ENCODE measurements at places on chromosomes 12 and 14. TPM values are rescaled to one million over a fixed set of nuclear protein-coding genes. Genes with fewer than 3 reads are reported as not detected.

DNA sequence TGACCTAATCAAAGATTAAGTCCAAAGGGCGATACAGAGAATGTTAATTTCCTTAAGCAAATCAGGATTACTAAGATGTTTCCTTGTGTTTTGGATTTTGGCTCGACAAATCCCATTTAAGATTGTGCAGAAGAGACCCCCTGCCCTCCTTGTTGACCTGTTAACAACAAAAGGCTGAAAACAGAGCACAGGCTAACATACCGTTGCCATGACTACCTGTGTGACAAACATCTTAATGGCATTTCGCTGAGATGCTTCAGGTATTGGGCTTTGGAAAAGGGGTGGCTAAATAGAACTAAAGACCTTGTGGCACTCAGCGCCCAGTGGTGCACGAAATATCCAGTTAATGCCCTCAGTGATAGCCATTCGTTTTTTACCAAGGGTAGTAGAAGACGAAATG is 1532.3 kb upstream of the TMEM132C start:
- no peak for DNase-seq

GRCh38 chr14:76837524-76837923 is 11.3 kb downstream of the LRRC74A start:
- no peak for DNase-seq

DNA sequence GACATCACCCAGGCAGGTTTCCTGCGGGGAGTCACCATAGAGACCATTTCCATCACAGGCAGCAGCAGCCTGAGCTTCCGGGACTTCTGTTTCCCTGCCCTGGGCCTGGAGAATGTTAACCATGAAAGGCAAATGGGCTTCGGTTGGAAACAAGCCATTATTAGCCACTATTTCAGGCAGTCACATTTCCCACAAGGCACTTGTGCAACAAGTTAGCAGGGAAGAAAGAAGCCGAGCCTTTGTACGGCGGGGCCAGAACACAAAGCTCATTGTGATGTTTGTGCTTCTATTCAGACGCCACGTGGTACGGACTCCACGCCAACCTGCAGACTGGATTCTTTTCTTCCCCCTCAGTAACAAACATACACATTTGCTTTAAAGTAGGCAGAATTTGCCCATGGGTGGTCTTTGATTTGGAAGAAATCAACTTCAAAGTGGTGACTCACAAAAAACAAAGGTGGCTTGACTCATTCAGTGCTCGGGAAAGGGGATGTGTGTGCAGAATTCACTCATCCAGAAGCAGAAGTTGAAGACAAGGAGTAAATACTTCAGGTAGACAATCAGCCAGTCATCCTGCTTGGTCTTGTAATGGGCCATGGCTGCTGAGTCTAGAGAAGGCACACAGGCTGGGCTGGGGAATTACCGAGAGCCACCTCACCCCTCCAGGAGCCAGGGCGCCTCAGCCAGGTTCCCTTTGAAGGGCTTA is 154.2 kb upstream of the PRMT8 start:
- no peak for DNase-seq

GRCh38 chr12:40258371-40258770 is 33.6 kb downstream of the LRRK2 start:
- DNase-seq = no peak

GRCh38 chr14:64391113-64391725 is 3.1 kb downstream of the MTHFD1 start:
- no peak for DNase-seq

- DNase-seq = no peak
These were observed 308.3 kb downstream of the DAD1 start for GRCh38 chr14:22280497-22281316.

GRCh38 chr12:91766454-91766853 is 379.2 kb downstream of the BTG1 start:
- no peak for DNase-seq

DNA sequence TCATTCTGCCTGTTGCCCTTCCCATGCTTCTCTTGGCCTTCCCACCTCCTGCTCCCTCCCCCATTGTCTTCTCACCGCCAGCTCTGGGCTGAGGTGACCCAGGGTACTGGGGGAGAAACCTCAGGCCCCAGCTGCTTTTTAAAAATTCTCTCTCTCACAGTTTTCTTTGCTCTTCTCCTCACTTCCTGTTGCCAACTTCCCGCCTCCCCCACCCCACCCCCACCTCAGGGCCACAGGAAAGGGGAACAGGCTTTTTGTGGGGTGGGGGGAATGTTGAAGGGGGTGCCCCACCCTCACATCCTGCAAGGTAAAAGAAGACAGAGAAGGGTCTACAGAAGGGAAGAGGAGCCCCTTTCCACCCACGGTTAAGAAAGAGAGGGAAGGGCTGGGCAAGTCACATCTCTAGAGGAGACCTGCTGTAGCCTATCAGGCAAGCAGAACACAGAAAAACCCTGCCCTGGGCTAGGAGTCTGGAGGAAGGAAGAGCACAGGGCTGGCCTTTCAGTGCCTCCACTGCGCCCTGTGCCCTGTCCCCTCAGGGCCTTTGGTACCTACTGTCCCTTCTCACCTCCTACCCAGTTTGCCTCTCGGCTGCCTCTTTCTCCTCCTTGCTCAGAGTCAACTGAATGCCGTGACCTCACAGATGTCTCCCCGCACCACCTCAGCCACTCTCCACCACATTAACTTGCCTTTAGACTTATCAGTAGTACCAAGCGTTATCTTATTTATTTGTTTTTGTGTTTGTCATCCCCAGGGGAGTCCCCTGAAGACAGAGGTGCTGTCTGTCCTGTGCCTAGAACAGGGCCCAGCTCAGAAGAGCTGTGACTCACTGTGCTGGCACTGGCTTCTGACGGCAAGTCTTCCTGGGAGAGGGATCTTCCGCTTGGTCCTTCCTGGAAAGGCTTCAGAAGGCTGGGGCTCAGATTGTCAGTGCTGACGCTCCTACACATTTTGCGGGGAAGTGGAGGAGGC is 1.7 kb downstream of the ARHGAP9 start:
- DNase-seq = no peak

GRCh38 chr12:32693036-32693435 is 13.9 kb downstream of the DNM1L start:
- DNase-seq = no peak

DNA sequence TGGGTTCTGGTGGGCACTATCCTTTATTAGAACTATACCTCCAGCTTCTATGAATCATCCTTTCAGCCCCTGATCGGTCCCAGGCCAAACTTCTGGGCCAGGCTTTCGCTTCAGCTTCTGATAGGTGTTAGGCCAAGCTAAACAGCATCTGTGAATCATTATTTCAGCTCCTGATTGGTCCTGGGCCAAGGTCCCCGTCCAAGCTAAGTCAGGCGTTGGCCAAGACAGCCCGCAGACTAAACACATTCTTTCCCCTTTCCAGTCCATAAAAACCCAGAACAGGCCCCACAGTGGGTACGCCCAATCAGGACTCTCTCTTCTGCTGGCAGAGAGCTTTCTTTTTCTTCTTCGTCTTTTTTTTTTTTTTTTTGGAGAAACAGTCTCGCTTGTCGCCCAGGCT is 1808.9 kb upstream of the SEL1L start:
- DNase-seq = no peak

GRCh38 chr12:68327896-68328295 is 4.3 kb downstream of the MDM1 start:
- no peak for DNase-seq

- DNase-seq = no peak
These were observed 420.5 kb downstream of the GXYLT1 start for GRCh38 chr12:41724216-41724615.

DNA sequence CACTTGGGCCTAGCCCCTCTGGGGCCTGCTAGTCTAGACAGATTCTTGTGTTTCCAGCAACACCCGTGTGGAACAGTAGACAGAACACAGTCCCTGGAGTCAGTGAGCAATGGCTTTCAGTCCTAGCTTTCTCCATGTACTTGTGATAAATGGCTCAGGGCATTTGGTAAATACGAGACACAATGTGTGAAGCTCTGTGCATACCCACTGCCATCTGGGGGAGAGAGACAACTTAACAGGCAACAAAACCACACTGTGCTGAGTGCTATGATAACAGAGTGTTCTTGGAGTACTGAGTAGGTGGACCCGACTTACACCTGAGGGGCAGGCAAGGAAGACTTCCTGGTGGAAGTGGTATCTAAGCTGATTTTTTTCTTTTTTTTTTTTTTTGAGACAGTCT is 86.3 kb upstream of the TBX3 start:
- DNase-seq = no peak

GRCh38 chr12:122199484-122200355 is 3.8 kb upstream of the B3GNT4 start:
- no peak for DNase-seq

GRCh38 chr12:49873361-49873934 is 30.3 kb downstream of the FAIM2 start:
- peak; percentile 84 for DNase-seq

DNA sequence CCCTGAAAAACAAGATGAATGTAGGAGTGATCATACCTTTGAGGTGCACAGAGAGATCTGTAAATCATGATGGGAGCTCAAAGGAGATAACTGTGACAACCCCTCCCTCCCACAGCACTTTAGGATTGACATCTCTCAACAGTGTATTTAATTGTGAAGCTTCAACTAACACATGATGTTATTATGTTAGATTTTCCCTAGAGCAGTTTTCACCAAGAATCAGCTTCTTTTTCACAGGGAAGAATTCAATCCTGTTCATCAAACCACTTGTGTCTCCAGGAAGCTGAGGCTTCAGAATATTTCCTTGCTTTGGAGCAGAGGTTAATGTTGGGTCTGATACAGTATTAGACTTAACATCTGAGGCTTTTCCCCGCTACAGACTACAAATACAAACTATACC is 11.8 kb downstream of the RPS6KA5 start:
- DNase-seq = no peak

- DNase-seq = no peak
These were observed 535.8 kb downstream of the FUT8 start for GRCh38 chr14:65948302-65948701.

DNA sequence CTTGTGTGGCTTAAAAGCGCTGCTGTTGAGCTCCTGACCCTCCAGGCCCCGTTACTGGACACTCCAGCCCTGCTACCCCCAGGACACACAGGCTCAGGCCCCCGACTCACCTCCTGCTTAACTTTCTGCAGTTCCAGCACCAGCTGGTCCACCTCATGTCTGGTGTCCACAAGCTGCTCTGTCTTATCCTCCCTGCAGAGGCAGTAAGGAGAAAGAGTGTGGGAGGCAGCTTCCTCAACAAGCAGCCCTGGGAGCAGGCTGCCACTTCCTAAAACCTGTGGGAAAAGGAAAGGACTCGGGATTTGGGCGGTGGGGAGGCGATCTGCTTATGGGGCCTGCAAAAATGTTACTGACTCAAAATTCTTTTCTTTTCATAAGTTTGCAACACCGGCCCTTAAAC is 79.2 kb downstream of the CCDC88C start:
- peak; percentile 67 for DNase-seq

GRCh38 chr12:112713471-112713870 is 78.1 kb upstream of the RPH3A start:
- no peak for DNase-seq

- no peak for DNase-seq
These were observed 205.4 kb upstream of the PRMT8 start for GRCh38 chr12:3285570-3285969.

DNA sequence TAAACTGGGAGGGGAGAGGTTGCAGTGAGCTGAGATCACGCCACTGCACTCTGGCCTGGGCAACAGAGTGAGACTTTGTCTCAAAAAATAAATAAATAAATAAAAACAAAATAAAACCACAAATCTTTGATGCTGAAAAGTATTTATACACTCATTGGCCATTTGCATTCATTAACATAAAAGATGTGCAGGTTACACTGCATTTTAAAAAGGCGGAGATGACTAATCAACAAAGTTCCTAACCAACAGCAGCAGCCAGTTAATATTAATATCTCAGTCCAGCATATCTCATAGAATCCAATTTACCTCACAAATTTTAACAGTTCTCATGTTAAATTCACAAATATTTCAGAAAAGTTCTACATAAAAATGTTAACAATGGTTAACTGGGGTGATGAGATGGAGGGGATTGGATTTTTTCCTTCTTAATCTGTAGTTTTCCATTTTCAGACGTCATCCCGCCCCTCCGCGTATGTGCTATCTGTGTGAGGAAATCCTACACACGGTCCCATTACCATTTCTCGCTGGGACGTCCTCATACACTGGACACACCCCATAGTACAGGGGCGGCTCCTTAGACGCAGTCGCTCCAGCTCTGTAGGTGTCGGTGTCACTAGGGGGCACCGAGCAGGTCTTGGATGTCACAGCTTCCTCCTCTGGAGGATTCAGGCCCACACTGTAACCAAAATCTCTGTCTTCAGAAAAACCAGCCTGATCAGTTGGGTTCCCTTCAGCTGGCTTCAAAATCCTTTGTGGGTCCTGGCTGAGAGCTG is 7.3 kb downstream of the ANKLE2 start:
- no peak for DNase-seq

DNA sequence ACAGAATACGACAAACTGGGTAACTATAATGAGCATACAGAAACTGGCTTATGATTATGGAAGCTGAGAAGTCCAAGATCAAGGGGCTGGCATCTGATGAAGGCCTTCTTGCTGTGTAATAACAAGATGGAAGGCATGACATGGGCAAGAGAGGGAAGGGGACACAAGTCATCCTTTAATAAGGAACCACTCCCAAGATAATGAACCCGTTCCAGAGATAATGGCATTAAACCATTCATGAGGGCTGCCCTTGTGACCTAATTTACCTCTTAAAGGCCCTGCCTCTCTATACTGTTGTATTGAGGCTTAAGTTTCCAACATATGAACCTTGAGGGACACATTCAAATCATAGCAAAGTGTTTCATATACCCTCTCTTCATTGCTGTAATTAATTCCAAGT is 4.6 kb upstream of the VTI1B start:
- no peak for DNase-seq

DNA sequence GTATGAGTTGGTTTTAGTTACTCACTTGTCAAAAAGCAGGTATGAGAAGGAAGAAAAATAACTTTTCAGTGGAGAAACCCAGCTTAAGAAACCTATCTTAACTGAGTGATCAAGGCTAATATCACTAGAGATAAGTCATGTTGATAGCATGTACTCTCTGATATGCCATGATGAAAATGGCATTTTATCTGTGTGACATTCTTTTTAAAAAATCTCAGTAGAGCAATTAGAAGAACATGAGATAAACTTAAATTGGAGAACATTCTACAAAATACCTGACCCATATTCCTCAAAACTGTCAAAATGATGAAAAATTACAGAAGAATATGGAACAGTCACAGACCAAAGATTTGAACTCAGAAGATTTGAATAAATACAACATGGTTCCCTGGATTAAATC is 912.4 kb upstream of the ATXN7L3B start:
- no peak for DNase-seq

GRCh38 chr12:123976227-123976826 is 3.3 kb downstream of the ZNF664 start:
- DNase-seq = no peak

GRCh38 chr12:132618683-132619043 is at the start of gene P2RX2:
TSS of gene P2RX2 (plus strand) at chr12:132618776. CDS start at chr12:132618817, 41 bp downstream.
- DNase-seq = no peak

CMA1 gene
- not detected for polyA plus RNA-seq

FAM181A gene
- polyA plus RNA-seq = not detected

GALNT6 gene
- polyA plus RNA-seq = 2.1 TPM

ABCC9 gene
- polyA plus RNA-seq = 1.8 TPM

FLVCR2 gene
- 7.1 TPM for polyA plus RNA-seq

MANSC4 gene
- polyA plus RNA-seq = not detected

MMAB gene
- polyA plus RNA-seq = 96.3 TPM

ZDHHC22 gene
- not detected for polyA plus RNA-seq

ATXN3 gene
- polyA plus RNA-seq = 17.2 TPM

WSB2 gene
- 48.8 TPM for polyA plus RNA-seq

KRT8 gene
- polyA plus RNA-seq = 333 TPM

SYT1 gene
- 0.69 TPM for polyA plus RNA-seq

KCNMB4 gene
- 5.6 TPM for polyA plus RNA-seq

HNRNPC gene
- 462 TPM for polyA plus RNA-seq

CLEC9A gene
- not detected for polyA plus RNA-seq

OR9K2 gene
- polyA plus RNA-seq = not detected

RAB35 gene
- 23.2 TPM for polyA plus RNA-seq

CLEC1B gene
- not detected for polyA plus RNA-seq

All from kidney (tissue), 22 donors.